ENCODE measurements at places on chromosomes 7 and 10.

DNA sequence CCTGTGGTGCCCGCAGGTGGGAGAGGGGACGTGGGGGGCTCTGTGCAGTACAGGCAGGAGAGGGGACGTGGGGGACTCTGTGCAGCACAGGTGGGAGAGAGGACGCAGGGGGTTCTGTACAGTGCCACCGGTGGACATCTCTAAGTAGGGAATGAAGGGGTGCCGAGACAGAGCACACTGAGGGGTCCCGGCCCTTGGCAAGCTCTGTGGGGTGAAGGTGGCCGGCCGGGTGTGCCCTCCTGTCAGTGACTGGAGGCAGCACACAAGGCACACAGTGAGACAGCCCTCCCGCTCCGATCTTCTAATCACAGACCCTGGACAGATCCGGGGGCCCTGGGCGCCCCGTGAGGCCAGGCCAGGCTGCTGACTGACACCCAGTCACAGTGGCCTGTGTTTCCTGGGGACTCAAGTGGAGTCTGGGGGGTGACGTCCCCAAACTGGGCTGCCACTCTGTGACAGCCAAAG lies 11.2 kb downstream of the GPR146 start:
- no peak for DNase-seq

GRCh38 chr7:158097106-158097452 lies 490.5 kb downstream of the PTPRN2 start:
- DNase-seq: no peak

GRCh38 chr7:84123965-84124547 lies 70.5 kb downstream of the SEMA3A start:
- DNase-seq: no peak

DNA sequence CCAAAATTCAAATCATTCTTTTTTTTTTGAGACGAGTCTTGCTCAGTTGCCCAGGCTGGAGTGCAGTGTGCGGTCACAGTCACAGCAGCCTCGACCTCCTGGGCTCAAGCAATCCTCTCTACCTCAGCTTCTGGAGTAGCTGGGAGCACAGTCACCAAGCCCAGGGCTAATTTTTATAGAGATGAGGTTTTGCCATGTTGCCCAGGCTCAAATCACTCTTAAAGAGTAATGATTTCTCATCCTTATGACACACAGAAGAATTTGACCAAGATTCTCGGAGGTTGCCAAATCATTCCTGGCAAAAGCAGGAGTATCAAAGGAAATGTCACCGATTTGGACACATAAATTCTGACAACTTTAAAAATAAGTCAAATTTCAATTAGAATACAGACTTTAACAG lies 39.1 kb downstream of the SIRT1 start:
- no peak for DNase-seq

GRCh38 chr7:30463405-30464145 lies 15.0 kb downstream of the NOD1 start:
- DNase-seq: no peak

All from cerebellar nuclear complex (tissue), 1 donor.